ENCODE measurements at places on chromosomes 3 and 15. TPM values are rescaled to one million over a fixed set of nuclear protein-coding genes. Genes with fewer than 3 reads are reported as not detected.

The DPP8 gene
- 73.7 TPM for total RNA-seq

The SLITRK3 gene
- total RNA-seq, result not detected

The ADGRG7 gene
- total RNA-seq, result not detected

The ACP3 gene
- total RNA-seq, result 0.39 TPM

The SEMA3G gene
- total RNA-seq, result 0.27 TPM

The CHRFAM7A gene
- 1.2 TPM for total RNA-seq

The NDUFB4 gene
- 58.1 TPM for total RNA-seq

The PLA2G4E gene
- not detected for total RNA-seq

The RPSA gene
- total RNA-seq, result 1,418 TPM

The PFKFB4 gene
- total RNA-seq, result 3.3 TPM

The CLSTN2 gene
- total RNA-seq, result not detected

The HYAL1 gene
- 0.30 TPM for total RNA-seq

The SERPINI2 gene
- total RNA-seq, result not detected

The IL20RB gene
- 0.84 TPM for total RNA-seq

The TM4SF18 gene
- not detected for total RNA-seq

The DUOXA2 gene
- not detected for total RNA-seq

The PLA2G4B gene
- 24.3 TPM for total RNA-seq

The ATP2B2 gene
- not detected for total RNA-seq

The ZNF80 gene
- 0.42 TPM for total RNA-seq

The APEH gene
- 96.2 TPM for total RNA-seq

The GOLGA6L7 gene
- not detected for total RNA-seq

The ACKR4 gene
- total RNA-seq, result 0.15 TPM

The TMC3 gene
- not detected for total RNA-seq

The RASGRP1 gene
- total RNA-seq, result 24.7 TPM

The SEMA3F gene
- total RNA-seq, result 0.27 TPM

The PIERCE2 gene
- total RNA-seq, result 1.2 TPM

The ZDHHC19 gene
- 0.73 TPM for total RNA-seq

The SLC9A9 gene
- total RNA-seq, result 18.7 TPM

The IL5RA gene
- 0.75 TPM for total RNA-seq

The PRSS50 gene
- 0.10 TPM for total RNA-seq

The EPHA3 gene
- not detected for total RNA-seq

The ARGFX gene
- not detected for total RNA-seq

The SHC4 gene
- 0.75 TPM for total RNA-seq

The NANOGP8 gene
- not detected for total RNA-seq

The IGDCC3 gene
- total RNA-seq, result not detected

The ACOX2 gene
- not detected for total RNA-seq

The PEX5L gene
- not detected for total RNA-seq

The JMJD7 gene
- 43.9 TPM for total RNA-seq

The SLCO2A1 gene
- total RNA-seq, result not detected

The C15orf39 gene
- total RNA-seq, result 72.1 TPM

The UBE2E1 gene
- 68.2 TPM for total RNA-seq

The ANKRD34C gene
- total RNA-seq, result not detected

The NPAP1 gene
- not detected for total RNA-seq

The GP5 gene
- total RNA-seq, result 0.22 TPM
